Activated CD4-positive, alpha-beta T cell treated with anti-CD3 and anti-CD28 coated beads, Interleukin-2, amount 50 U/mL, for 24 hours (primary cell): ENCODE measurements at places on chromosomes 1 and 21.
A peak's percentile ranks its signal among the peaks of the same experiment; 100 is the strongest.

DNA sequence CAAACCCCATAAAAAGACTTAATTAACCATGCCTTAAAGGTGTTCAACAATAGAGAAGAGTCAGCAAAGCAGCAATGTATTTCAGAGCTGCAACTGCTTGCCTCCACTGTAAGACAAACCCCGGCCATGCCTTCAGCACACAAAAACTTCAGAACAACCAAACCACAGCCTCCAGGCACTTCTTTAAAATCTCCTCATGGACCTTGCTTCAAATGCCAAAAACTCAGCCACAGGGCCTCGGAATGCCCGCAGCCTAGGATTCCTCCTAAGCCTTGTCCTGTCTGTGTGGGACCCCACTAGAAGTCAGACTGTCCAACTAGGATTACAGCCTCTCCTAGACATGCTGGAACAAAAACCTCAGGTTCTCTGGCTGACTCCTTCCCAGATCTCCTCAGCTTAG lies 208.1 kb upstream of the DUSP10 start:
- no peak for DNase-seq

GRCh38 chr1:109687641-109688499 lies at the start of gene GSTM1:
TSS of gene GSTM1 (plus strand) at chr1:109687817. CDS start at chr1:109687874, 57 bp downstream.
- no peak for DNase-seq

DNA sequence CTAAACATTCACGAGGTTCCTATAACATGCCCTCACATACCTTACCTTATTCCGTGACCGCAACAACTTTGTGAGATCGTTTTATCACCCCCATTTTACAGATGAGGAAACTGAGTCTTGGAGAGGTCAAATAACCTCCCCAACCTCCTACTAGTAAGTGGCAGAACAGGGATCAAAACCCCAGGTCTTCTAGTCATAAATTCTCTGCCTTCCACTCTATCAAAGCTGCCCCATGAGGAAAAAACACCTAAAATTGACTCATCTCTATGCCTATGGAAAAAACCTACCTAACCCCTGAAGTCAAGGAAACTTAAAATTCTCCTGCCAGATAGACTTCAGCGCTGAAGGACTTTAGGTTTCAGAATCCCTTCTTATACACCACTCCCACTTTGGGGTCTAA lies 69.5 kb upstream of the ERRFI1 start:
- no peak for DNase-seq

DNA sequence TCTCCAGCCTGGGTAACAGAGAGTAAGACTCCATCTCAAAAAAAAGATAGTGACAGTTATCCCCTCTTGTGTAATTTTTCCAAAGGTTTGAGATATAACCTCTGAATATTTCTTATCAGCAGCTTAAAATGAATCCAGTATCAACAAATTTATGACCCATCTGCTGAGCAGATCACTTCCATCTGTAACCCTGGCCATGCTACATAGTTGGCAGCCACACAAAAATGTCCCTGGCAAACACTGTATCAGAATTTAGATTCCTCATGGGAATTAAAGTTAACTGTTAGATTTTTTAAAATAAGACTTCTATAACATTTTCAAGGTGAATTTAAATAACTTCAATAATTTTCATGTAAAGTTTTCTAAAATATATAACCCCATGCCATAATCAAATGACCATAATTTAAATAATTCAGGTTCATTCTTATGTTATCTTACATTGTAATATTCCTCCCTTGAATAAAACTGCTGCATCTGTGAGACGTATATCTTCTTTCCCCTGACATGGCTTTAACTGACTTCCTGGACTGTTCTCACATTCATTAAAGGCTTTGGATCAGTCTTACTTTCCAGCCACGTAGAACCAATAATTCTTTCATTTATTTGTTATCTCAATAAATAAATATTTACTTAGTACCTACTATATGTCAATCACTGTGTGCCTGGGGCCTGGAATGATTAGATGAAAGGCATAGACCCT lies 5.3 kb upstream of the PRPF38B start:
- no peak for DNase-seq

- DNase-seq = no peak
Observed at GRCh38 chr1:230598745-230599144, 43.5 kb upstream of the COG2 start.

GRCh38 chr1:46131712-46132528 lies 509 bp downstream of the PIK3R3 start:
- DNase-seq = peak; percentile 1

DNA sequence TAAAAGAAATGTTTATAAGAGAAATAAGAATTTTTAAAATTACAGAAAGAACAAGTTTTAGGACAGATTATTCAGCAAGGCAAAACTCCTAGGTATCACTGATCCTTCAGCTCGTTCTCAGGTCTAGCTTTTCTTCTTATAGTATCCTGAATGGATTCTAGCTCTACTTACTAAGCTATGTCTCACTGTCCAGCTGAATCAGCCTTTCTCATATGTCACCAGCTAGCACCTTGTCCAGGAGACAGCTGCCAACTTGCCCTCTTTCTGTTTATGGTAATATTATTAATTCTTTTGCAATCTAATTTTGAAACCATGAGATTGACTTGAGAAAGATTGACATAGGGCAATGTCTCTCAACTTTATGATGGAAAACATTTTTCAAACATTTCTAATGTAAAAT lies 159.9 kb downstream of the LYPLAL1 start:
- DNase-seq = no peak

DNA sequence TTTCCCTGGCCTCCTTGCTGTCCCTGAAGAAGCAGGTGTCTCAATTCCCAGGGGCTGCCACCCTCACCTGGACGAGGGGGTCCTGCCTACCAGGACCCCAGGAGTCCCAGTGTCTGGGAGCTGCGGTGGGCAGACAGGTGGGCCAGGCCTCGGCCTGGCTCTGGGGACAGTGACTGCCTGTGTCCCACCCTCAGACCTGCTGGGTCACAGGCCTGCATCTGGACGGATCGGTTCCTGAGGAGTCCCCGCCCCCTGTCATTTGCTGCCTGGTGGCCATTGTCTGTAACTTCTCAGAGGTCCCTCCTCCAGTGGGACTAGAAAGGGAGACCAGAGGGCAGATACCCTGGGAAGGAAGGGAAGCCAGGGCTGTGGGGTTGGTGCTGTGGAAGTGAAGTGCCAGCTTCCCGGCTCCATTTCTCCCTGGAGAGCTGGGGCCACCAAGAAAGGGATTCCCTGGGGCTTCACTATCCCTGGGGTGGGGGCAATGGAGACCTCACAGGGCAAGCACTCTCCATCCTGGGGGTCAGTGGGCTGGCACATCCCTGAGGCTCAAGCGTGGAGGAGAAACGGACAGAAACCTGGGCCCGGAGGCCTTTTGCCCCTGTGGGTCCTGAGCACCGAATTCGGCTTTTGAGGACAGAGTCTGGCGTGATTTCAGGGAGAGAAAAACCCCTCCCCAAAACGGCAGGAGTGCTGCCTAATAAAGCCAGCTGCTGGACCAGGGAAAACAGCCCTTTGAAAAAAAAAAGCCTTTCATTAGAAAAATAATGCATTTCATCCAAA lies 157.3 kb downstream of the PEX14 start:
- no peak for DNase-seq

DNA sequence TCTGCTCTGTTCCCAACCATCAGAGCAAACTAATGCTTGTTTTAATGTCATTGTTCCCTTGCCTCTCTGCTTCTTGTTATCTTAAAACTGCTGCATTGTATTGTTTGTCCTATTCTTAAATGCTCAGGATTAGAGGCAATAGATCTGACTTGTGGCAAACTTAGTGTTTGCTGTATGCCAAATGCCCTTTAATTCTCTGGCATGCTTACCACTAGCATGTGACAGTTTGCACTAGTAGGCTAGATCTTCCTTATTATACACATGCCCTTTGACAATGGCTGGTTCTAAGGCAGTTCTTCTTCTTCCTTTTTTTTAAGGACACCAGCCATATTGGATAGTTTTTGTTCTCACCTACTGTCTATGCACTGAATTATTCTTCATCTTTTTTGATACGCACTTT lies 30.1 kb downstream of the PALMD start:
- DNase-seq = no peak

DNA sequence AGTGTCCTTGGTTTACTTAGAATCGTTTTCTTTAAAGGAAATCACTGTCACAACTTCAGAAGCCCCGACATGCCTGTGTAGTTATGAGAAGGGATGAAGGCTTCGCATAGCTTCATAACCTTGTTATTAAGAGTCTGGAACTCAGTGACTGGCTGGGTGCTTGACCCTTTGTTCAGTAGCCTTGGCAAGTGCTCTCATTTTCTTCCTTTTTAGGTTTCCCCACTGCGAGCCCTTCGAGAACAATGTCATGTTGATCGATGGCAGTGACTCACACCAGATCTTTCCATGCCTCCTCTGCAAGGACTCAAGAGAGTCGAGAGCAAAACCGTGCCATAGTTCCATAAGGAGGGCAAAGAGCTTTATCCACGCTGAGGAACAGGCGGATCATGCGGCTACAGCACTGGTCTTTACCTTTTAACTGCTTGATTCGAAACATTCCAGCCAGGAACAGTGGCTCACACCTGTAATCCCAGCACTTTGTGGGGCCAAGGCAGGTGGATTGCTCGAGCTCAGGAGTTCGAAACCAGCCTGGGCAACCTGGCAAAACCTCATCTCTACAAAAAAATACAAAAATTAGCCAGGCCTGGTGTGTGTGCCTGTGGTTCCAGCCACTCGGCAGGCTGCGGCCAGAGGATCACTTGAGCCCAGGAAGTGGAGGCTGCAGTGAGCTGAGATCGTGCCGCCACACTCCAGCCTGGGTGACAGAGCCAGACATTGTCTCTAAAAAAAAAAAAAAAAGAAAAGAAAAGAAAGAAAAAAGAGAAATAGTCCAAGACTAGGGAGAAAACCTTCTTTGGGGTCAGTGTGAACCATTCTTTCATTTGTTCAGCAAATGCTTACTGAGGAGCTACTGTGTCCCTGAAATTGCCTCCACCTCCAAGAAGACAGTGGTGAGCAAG lies 95.4 kb upstream of the ERRFI1 start:
- no peak for DNase-seq

DNA sequence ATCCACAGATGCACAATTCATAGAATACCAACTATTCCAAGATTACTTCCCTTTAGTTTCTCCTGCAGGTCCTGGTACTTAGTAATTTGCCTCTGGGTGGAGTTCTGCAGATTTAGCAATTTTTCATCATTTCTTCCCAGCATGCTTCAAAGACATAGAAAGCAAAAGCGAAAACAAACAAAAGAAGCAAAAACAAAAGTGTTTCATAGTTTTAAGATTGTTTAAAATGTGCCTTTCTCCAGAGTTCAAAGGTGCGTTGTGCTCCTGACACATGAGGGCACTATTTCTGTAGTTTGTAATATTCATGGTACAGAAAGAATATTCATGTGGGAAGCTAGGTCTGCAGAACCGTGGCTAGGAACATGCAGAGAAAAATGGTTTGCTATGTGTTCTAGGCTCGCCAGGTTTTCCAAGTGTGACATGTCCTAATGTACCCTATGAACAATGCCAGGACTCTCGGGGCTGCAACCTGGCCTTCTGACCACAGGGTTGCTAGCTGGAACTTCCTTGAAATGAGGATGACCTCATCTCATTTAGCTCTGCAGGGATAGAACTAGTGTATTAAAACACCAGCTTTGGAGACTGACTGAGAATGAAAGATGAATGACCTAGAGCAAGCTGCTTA lies 30.0 kb upstream of the RCSD1 start:
- peak; percentile 38 for DNase-seq

DNA sequence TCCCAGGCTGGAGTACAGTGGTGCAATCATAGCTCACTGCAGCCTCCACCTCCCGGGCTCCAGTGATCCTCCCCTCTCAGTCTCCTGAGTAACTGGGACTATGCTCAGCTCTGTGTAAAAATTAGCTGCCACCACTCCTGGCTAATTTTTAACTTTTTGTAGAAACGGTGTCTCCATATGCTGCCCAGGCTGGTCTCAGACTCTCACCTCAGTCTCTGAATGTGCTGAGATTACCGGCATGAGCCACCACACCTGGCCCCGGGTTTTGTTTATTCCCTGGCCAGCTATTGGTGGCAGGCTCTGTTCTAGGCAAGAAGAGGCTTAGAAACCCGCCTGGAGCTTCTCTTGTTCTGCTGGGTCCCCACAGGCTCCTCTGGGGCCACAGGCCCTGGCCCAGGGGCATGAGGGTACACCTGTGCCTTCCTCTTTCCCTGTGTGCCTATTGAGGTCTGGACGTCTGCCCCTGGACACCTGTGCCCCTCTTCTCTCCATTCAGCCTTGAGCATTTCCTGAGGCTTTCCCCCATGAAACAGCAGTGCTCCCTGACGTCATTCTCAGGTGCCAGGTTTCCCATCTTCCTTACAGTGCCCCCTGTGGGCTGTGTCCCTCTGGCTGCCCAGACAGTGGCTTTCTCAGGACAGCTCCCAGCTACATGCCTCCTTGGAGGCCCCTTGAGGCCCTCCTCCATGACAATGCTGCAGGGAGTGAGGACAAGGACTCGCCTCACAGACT lies 57.5 kb downstream of the PCP4 start:
- no peak for DNase-seq

DNA sequence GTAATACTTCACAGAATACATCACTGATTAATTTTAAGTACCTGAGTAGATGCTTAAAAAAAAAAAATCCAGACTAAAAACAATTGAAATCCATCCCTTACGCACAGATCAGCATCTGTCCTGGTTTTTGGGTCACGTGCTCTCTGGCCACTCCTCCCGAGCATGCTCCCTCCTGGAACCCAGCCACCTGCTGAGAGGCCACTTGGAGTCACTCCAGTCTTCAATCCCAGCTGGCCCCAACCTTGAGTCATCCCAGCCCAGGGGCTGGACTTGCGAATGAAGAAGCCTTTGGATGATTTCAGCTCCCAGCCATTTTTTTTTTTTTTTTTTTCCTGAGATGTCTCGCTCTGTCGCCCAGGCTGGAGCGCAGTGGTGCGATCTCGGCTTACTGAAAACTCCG lies 8.9 kb downstream of the MAP1LC3C start:
- no peak for DNase-seq

- no peak for DNase-seq
Observed at GRCh38 chr21:31201548-31201947, 142.5 kb downstream of the TIAM1 start.

- DNase-seq = no peak
Observed at GRCh38 chr1:43872280-43872679, 61.3 kb upstream of the ARTN start.

DNA sequence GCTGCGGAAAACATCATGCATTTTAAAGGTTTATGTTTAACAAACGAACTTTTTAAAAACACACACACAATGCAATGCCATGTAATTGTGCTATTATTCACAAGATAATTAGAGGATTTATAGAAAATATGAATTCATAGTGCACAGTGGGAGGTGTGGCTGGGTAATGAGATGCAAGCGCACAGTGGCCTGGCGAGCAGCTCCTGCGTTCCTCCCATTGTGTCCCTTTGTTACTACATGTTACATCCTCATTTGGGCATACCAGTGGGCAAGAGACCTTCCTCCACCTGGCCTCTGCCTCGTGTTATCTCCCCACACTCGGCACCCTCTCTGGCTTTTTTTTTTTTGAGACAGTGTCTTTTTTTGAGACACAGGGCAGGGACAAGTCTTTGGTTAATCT lies 30.0 kb upstream of the TENT5B start:
- no peak for DNase-seq
